ENCODE measurements at places on chromosomes 12 and 14.

DNA sequence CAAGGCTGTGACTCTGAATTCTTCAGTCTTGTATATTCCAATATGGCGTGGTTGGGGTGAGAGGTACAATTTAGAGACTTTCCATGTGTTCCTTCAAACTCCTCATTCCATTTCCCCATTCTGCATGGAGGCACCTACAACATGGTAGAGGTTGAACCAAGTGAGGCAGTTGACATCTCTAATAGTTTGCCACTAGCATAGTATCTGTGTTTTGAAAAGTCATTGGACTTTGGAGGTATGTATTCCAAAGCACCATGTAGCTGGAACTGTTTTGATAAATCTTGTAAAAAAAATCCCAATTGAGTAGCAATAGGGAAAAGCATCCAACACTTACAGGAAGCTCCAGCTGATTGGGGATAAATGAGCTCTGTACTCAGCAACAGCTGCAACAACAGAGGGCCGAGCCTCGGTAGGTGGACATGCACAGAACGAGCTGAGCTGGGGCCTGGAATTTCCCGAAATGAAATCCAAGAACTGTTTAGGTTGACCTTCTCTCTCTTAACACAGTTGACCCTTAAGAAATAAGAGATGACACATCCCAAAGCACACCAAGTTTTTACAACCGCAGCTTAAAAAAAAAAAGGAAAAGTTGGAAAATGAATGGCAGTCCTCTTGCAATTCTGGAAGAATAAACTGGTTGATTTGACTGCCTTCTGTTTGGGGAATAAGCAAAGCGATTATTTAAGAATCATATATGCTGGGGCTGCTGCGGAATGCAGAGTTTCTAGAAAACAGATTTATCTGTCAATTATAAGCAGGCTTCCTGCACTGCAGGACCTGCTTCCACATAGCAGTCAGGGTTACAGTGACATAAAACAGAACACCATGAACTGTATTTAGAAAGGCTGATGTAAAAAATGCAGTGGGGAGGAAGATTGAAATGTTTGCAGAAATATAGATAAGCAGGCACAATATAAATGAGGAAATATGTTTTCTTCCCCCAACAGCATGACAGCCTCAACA is 194.6 kb upstream of the KRR1 start:
- DNase-seq = no peak

- DNase-seq = no peak
Measured at GRCh38 chr12:113647048-113647447, 175.4 kb upstream of the LHX5 start.

DNA sequence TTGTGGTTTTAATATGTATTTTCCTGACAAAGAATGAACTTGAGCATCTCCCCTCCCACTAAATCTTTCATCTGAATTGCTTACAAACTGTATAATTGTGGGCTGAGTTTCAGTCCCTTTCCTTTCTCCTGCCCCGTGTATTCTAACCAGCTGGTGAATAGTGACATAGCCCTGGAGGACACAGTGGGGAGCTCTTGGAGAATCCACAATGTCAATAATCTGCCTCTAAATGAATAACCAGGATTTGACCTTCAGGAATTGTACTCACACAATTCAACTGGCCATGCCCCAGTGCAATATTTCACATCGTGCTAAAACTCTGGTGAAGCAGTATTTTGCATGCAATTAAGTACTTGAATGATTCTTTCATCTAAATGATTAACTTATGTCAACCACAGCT is 177.2 kb downstream of the C12orf42 start:
- no peak for DNase-seq

DNA sequence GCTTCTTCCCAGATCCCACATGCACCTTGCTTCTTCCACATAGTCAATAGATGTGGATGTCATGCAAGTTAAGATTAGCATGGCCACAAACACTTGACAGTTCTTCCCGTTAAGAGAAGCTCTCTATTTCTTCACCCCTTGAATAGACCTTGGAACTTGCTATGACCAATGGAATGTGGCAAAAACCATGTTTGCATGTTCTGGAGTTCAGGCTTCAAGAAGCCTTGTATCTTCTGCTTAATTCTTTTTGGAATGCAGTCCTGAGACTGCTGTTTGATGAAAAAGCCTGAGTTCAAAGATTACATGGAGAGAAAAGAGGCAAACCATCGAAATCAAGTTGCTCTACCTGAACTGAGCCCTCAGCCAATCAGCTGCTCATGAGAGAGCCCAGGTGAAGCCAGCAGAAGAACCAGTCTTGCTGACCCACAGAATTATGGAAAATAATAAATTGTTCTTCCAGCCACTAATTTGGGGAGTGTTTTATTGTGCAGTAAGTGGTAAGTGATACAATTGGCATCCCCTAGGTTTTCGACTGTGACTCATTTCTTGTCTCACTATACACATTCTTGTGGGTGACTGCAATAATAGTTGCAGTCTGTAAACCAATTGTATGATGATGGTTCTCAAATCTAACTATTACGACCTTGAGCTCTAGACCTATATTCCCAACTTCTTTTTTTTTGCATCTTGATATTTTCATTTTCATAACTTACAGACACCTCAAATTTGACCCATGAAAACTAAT is 12.6 kb downstream of the RASSF9 start:
- DNase-seq = no peak

DNA sequence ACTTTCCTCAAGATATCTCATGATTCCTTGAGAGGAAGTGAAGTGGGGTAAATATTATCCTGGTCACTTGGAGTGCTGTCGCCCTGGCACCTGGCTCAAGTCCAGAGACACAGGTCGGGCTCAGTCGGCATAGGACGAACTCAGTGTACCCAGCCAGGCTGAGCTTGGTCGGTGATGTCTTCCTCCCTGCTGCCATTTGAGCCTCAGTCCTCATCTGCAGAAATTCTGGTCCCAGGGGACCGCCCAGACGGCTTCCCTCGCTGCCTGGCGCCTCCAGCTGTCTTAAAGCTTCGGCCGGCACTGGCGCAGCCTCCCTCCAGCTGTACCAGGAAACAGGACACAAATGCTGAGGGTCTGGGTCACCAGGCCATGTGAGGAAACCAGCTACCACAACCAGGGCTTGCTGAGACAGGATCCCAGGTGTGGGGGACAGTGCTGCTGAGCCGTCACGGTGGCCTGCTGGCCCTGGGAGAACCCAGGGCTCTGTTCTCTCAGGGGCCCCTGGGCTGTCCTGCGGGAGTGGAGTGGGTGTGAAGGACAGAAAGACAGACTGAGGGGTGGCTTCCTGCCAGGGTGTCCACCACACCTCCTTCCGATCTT is 5.0 kb upstream of the KLC1 start:
- no peak for DNase-seq

DNA sequence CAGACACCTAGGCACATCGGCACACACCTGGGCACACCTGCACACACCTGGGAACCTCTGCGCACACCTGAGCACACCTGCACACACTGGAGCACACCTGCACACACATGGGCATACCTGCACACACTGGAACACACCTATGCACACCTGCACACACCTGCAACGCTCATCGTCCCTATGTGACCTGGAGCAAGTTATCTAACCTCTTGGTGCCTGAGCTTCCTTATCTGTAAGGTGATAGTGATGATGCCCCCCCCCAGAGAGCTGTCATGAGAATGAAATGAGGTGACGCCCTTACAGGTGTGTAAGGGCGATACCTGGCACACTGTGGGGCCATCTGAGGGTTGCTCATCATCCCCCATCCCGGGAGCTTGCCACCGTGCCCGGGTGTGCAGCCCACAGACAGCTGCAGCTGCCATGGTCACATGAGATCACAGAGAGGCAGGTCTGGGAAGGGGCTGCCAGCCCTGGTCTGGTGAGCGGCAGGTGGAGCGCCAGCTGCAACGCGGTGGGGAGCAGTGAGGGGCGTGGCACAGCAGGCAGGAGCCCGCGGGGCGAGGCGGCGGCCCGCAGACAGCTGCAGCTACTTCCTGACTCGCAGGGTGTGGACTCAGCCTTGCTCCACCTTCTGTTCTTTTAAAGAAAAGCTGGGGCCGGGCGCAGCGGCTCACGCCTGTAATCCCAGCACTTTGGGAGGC is 59.9 kb upstream of the FBRSL1 start:
- no peak for DNase-seq

DNA sequence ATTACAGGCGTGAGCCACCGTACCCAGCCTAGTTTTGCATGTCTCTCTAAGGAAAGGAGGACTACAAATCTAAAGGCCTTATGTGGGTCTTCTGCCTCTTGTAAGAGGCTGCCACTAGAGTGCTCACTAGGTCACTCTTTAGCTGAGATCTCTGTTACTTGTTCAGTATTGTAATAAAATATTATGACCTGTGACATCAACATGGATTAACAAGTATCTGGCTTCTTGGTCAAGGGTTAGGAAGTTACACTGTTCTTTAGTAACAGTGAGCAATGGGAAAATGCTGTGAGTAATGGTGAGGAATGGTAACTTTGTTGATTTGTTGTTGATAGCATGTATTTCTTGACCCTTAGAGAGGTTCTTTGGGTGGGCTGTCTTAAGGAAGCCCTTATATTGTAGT is 50.5 kb downstream of the ERC1 start:
- no peak for DNase-seq

DNA sequence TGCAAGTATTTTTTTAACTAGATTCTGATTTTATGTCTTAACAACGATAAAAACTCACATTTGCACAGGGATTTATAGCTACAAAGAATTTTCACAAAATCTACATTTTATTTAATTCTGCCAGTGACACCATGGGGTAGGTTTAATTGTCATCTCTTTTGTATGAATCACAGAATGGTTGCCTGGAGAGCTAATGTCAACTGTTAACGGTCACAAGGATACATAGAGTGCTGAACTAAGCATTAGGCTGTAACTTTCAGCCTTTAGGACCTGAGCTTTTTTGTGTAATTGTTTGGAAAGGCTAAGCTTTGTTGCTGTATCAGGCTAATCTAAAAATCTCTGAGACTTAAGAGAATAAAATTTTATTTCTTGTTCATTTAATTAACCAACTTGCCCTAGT is 465.3 kb upstream of the TBX3 start:
- DNase-seq = no peak

- no peak for DNase-seq
Measured at GRCh38 chr12:49017891-49018260, 700 bp downstream of the PRKAG1 start.

DNA sequence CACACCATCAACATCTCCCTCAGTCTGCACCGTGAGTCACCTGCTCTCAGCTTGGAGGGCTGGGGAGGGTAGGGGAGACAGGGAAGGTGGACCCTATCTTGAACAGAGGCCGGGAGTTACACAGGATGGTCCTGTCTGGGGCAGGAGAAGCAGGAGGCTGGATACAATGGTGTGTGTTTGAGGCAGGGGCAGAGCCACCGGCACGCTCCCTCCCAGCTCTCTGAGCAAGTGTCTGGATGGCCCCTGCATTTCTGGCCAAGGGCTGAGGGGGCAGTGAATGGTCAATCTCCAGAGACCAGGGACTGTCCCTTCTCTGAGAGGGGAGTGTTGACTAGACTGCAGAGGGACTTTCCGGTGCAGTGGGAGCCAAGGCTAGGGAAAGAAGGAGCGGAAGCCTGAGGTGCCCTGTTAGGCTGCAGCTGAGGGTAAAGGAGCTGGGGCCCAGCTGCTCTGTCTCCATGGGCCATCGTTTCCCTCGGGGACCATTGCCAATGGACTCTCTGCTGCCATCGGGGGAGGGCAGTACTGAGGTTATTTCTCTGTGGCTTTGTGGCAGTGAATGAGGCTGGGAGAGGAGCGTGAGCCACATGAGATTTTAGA is 1.9 kb downstream of the LRP1-AS start:
- DNase-seq = no peak

- no peak for DNase-seq
Measured at GRCh38 chr12:12622418-12622817, 10.7 kb downstream of the CREBL2 start.

DNA sequence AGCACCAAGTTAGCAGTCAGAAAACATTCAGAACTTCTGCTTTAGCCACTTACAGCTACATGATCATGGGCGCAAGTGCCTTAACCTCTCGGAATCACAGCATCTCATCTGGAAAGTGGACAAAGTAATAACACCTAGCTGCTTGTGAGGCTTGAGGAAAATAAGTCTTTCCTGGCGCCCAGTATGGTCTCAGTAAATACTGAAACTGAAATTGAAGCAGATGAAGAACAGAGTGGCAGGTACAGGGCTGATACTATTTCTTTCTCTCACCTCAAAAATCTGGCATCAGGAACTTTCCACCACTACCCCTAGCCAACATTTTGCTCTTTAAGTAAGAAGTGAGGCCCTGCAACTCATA is 129.7 kb upstream of the FUT8 start:
- no peak for DNase-seq

- DNase-seq = no peak
Measured at GRCh38 chr14:36238666-36239363, 62.3 kb upstream of the PTCSC3 start.

GRCh38 chr14:65003394-65003793 is 16.7 kb downstream of the FNTB start:
- DNase-seq = no peak

GRCh38 chr12:15488481-15488880 is 166.2 kb downstream of the PTPRO start:
- no peak for DNase-seq

DNA sequence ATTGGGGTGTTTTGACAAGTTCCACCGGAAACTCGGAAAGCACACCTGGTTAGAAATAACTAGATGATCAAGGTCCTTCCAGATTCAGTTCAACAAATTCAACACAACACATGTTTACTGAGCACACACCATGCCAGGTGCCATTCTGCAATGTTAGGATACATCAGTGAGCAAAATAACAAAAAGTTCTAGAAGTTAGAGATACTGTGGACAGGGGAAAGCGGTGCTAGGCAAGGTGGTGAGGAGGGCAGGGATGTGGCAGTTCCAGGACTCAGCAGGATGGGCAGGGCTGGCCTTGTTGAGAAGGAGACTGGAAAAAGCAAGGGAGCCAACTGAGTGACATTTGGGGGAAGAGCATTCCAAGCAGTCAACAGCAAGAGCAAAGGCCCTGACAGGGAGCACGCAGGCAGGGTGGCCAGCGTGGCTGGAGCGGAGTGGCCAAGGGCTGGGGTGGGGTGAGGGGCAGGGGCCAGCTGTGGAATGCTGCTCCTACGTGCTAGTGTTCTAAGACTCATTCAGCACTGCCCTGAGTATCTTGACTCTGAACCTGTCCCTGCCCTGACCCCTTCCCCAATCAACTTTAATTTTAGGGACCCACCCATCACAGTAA is 19.4 kb upstream of the FAIM2 start:
- no peak for DNase-seq

- DNase-seq = no peak
Measured at GRCh38 chr14:57352396-57353170, 37.8 kb upstream of the NAA30 start.

DNA sequence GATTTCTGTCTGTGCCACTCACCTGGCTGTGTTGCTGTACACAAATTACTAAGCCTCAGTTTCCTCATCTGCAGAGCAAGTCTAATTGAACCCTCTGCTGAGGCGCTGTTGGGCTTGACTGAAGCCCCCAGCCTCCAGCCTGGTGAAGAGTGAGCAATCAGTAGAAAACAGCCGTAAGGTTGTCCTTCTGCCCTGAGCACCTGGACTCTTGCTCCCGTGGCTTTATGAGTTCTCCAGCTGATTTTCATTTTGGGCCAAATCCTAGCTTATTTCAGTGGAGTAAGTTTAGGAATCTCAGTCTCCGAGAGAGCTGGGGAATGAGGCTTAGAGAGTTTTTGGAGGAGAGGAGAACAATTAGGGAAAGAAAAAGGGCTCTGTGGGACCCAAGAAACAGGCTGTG is 133.9 kb upstream of the EVL start:
- DNase-seq = no peak
